Cortex of kidney (tissue), 1 donor: ENCODE measurements at places on chromosomes 3 and 15.

GRCh38 chr15:48675436-48675835 lies 29.9 kb upstream of the FBN1 start:
- no peak for DNase-seq

DNA sequence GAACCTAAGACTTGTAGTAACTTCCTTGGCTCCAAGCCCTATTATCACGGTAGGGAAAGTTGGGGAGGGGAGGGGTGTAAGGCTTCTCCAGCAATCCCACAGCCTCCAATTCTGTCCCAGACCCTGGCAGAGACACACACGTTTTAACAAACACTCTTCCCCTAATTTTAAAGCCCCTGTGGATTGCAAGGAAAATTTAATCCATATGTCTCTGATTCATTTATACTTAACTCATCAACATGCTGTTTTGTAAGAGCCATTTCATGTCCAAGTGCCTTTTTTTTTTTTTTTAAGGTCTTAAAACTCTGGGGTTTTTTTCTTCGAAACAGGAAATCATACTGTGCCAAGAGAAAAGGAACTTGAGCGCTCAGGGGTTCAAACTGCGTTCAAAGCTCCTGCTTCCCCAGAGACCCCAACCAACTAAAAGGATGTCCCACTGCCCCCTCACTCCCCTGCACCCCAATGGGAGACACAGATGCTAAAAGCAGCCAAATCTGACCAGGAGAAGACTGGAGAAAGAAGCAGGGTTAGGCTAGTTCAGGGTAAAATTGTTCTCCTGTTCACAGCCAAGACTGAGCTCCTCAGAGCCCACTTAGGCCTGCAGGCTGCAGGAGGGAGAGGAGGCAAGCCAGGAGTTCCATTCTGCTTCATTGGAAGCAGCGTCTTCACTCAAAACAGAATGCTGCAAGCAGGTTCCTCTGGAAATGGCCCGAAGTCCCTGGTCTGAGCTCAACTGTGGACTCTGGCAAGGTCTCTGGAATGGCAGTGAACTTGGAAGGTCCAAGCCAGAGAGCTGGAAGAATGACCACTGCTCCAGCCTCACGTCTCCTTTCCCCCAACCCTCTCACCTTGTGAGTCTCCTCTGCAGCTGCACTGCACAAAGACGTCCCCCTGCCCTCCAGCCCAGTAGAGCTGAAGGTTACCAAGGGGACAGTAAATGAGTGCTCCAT lies 172.5 kb downstream of the NTRK3 start:
- no peak for DNase-seq

DNA sequence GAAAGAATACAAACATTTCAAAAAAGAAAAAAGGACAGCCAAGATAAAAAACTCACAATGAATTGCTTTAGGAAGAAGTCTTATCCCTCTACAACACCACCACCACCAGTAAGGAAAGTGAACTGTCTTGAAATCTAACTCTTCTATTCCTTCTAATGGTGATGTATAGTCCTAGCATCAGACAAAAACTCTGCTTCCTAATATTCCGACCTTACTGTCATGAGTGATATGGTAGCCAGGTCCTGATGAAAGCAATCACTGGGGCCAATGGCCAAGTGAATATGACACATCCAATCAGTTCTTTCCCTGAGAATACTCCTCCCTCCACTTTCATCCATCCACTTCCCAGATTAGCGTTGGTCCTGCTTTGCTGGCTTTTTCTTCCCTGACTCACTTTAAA lies 14.8 kb downstream of the GK5 start:
- DNase-seq, result no peak

GRCh38 chr15:69093127-69093526 lies 67.3 kb upstream of the GLCE start:
- DNase-seq, result no peak

DNA sequence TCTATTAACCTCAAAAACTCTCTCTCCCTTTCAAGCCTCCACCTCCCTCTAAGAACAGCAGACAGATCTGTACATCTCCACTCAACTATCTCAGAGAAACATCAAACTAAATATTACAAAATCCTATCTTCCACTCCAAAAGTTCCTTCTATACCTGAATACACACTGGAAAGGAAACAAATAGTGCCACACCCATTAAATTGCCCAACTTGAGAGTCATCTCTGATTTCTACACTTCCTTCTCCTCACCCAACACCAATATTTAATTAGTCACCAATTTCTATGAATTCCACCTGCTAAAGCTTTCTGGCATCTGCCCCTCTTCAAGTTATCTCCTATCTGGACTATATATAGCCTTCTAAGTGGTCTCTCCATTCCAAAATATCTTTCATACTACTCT lies 65.8 kb downstream of the PEAK1 start:
- DNase-seq, result no peak

GRCh38 chr3:50122661-50123391 lies 32.3 kb upstream of the SEMA3F start:
- no peak for DNase-seq

DNA sequence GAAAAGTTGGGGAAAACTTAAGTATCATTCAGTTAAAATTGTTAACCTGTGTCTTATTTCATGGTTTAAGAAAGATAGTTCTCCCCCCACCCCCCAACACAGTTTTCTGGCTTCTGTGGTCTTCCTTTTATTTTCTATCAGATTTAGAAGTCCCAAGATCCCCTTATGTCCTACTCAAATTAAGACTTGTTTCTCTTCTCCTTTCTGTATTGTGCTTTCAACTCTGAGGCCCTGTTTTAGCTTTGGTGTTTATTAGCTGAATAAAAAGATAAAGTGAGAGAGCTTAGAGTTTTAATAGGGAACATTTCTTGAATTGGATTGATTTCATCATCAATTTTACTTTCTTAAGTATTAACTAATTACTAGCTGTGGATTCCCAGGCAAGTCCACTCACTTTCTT lies 62.6 kb downstream of the AKAP13 start:
- DNase-seq, result no peak

DNA sequence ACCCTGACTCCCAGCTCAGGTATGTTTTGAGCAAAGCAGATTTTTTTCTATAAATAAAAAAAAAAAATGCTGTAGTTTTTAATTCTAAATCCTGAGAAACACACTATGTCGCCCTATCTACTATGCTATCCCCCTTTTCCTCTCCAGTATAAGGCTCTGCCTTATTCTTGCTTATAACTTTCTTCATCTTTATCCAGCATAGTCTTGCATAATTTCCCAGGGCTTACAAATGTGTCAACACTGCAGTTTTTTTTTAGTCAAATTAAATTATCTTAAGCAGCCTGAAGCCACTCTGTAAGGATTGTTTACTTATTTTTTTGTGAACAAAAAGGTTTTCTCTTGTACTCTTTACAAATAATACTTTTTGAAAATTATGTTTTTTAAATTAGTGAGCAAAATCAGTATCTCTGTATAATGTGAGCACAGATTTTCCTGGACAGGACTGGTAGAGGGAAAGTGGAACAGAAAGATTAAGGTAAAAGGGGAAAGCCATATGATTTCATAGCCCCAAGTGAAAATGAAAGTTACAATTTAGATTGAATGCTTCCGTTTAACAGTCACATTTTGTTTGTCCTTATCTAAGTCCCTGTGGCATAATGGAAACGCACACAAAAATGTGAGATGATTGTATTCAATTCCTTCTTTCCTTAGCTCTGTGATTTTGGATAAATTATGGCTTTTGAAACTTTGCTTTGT lies 5.6 kb upstream of the PYDC2 start:
- DNase-seq, result no peak

DNA sequence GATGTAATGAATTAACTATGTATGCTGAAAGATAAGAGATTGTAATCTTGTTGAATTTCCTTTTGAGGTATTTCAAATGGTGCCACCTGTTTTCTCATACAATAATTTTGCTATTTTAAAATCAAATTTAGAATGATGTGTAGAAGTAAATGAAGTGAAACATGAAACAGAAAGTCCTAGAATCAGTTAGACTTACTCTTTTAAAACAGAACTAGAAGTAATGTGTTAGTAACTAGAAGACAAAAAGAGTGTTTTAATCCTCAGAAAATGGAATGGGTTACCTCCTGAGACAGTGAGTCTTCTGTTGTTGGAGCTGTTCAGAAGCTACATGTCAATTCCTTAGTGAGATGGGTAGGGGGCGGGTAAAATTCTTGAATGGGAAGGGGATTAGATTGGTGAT lies 8.1 kb upstream of the MAP2K5 start:
- DNase-seq, result no peak

GRCh38 chr15:29095746-29096145 lies 173.9 kb downstream of the NSMCE3 start:
- DNase-seq, result no peak

DNA sequence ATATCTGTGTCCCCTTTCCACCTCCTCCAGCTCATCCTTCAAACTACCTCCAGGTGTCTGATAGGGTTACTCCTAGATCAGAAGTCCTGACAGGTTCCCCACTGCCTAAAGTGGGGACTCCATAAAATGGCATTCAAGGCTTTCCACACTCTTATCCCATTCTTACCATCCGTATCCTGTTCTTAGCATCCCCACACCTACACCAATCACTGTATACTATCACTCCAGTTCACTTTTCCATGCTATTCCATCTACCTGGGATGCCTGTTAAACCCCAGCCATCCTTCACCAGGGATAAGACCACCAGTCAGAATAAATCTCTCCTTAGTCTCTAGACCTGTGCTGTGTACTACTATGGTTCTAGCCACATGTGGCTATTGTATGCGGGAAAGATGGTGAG lies 19.1 kb downstream of the SSR3 start:
- no peak for DNase-seq
